ENCODE measurements at places on chromosomes 1 and 21. TPM values are rescaled to one million over a fixed set of nuclear protein-coding genes. Genes with fewer than 3 reads are reported as not detected.

DNA sequence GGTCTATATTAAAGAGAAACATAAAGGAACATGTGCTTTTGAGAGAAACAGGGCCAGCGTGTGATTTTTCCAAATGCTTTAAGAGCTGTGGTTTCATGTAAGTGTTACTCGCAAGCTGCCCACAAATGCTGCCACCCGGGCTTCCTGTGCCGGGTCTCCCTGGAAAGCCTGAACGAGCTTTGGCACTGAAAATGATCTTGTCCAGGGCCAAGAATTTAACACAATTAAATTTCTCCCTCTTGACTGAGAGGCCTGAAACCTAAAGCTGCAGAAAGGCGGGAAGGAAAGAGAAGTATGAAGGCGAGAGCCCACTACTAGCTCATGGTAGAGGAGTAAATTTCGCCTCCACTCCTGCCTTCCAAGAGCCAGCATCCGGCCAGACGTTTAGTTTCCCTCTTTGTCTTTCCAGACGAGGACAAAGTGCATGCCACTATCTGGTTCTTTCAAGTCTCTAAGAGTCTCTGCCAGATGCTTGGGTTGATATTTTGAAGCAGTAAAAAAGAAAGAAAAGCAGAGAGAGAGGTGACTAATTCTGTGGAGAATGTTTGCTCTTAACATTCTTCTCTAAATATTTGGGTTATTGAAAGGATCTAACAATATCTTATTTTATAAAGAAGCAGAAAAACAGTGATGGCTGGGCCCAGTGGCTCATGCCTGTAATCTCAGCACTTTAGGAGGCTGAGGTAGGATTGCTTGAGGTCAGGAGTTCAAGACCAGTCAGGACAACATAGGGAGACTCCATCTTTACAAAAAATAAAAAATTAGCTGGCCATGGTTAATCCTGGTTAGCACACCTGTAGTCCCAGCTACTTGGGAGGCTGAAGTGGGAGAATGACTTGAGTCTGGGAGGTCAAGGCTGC is 100.0 kb upstream of the HNRNPU start:
- H3K36me3 ChIP-seq, result no peaks in the 10 kb centered on the region
- H3K4me1 ChIP-seq, result no peaks in the 10 kb centered on the region
- no peak for DNase-seq
- H3K27me3 ChIP-seq, result no peaks in the 10 kb centered on the region
- H3K4me3 ChIP-seq, result no peak overlapping the region
- peak overlapping the region; percentile 31 for H3K27ac ChIP-seq

- no peaks in the 10 kb centered on the region for H3K27me3 ChIP-seq
- H3K36me3 ChIP-seq, result no peaks in the 10 kb centered on the region
- H3K4me1 ChIP-seq, result no peaks in the 10 kb centered on the region
- peak; percentile 63 for DNase-seq
- peak overlapping the region; percentile 64 for H3K27ac ChIP-seq
- no peak overlapping the region for H3K4me3 ChIP-seq
Observed at GRCh38 chr1:85460555-85461088, 4.3 kb downstream of the DDAH1 start.

- no peak for DNase-seq
- no peaks in the 10 kb centered on the region for H3K36me3 ChIP-seq
- H3K27me3 ChIP-seq, result no peaks in the 10 kb centered on the region
- no peaks in the 10 kb centered on the region for H3K4me1 ChIP-seq
- no peak overlapping the region for H3K27ac ChIP-seq
Observed at GRCh38 chr1:209109001-209109785, 474.3 kb upstream of the CAMK1G start.

DNA sequence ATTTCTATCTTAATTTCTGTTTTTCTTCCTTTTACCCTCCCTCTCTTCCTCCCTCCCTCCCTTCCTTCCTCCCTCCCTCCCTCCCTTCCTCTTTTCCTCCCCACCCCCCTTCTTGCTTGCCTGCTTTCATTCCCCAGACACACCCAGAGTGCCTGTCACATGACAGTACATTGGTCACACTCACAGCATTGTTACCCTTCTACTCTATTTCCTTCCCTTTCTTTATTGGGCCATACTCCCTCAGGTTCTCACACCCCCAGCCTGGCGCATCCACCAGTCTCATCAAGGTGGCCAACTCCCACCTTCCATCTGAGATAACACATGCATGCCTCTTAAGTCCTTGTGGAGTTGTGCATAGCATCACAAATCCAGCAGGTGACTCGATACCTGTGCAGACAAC is 10.9 kb downstream of the TMPRSS3 start:
- no peak overlapping the region for H3K4me3 ChIP-seq
- no peaks in the 10 kb centered on the region for H3K27me3 ChIP-seq
- peak; percentile 78 for DNase-seq
- H3K4me1 ChIP-seq, result no peaks in the 10 kb centered on the region
- peak overlapping the region; percentile 77 for H3K27ac ChIP-seq

DNA sequence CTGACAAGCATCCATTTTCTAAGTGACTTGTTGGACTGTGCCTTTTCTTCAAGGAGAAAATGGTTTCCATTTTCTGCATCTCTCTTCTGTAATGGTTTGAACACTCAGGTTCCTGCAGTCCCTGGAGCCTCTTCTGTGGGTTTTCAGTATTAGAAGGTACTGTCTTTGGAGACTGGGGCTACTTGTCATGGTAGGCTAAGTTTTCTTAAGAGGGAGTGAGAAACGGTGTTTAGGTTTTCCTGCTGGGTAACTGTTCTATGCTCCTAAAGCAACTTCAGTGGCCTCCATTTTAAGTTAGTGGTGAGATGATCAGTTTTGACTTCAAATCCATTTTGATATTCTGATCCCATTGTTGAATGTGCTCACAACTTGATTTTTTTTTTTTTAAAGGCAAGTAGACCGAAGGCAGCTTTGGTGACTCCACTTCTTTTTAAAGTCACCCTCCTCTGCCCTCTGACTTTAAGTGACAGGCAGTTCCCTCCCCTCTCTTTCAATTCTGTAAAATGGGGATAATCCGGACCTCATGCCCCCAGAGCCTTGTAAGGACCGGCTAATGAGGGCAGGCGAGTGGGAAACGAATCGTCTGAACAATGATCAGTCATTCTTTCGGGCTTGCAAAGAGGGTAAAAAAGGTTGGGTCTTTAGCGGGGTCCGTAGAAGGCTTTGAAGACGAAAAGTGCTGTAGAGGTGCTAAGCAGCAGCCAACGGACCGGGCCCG is 1.0 kb upstream of the ARID1A start:
- peaks cover 44% of the 10 kb centered on the region for H3K4me1 ChIP-seq
- peak overlapping the region; percentile 98 for H3K4me3 ChIP-seq
- H3K36me3 ChIP-seq, result no peaks in the 10 kb centered on the region
- peak overlapping the region; percentile 97 for H3K27ac ChIP-seq
- no peaks in the 10 kb centered on the region for H3K27me3 ChIP-seq
- no peak for DNase-seq

- H3K27ac ChIP-seq, result peak overlapping the region; percentile 95
- no peaks in the 10 kb centered on the region for H3K27me3 ChIP-seq
- H3K4me1 ChIP-seq, result peaks cover 6% of the 10 kb centered on the region
Observed at GRCh38 chr1:66931590-66931989, 6.8 kb downstream of the MIER1 start.

GRCh38 chr1:61581251-61581650 is 143.7 kb downstream of the TM2D1 start:
- no peak overlapping the region for H3K4me3 ChIP-seq
- no peak for DNase-seq
- H3K27me3 ChIP-seq, result no peaks in the 10 kb centered on the region
- no peaks in the 10 kb centered on the region for H3K4me1 ChIP-seq
- H3K36me3 ChIP-seq, result no peaks in the 10 kb centered on the region
- no peak overlapping the region for H3K27ac ChIP-seq

DNA sequence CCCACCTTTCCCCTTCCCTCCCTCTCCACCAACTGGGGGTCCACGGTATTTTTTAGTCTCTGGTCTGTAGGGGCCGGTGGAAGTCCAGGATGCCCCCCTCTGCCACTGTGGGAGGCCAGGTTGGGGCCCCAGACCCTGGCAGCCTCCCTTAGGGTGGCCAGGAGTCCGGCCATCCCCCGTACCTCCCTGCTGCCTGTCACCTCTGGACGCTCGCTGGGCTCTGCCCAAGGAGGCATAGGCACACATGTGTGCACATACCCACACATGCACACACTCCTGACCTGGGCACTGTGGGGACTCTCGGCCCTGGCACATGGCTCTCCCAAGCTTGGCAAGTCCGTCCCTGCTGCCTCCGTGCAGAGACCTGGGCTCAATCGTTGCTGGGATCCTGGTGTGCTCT is 53.0 kb downstream of the DISP3 start:
- no peaks in the 10 kb centered on the region for H3K36me3 ChIP-seq
- no peaks in the 10 kb centered on the region for H3K27me3 ChIP-seq
- H3K4me3 ChIP-seq, result no peak overlapping the region
- no peak for DNase-seq

- H3K4me3 ChIP-seq, result no peak overlapping the region
- H3K27me3 ChIP-seq, result no peaks in the 10 kb centered on the region
- no peaks in the 10 kb centered on the region for H3K36me3 ChIP-seq
- no peaks in the 10 kb centered on the region for H3K4me1 ChIP-seq
Observed at GRCh38 chr1:238060061-238060460, 169.3 kb upstream of the ZP4 start.

- H3K4me1 ChIP-seq, result peaks cover 19% of the 10 kb centered on the region
- DNase-seq, result peak; percentile 80
- H3K27me3 ChIP-seq, result no peaks in the 10 kb centered on the region
- H3K36me3 ChIP-seq, result peaks cover 16% of the 10 kb centered on the region
- peak within 1 kb of the TSS; percentile 94 for H3K27ac ChIP-seq
Observed at GRCh38 chr1:226738995-226739695, at the start of gene ITPKB. Gene ITPKB (minus strand): TSS chr1:226739282. CDS start chr1:226737458, 1,824 bp downstream.

GRCh38 chr1:53123453-53124140 is 18.8 kb downstream of the SLC1A7 start:
- no peak for DNase-seq
- no peak overlapping the region for H3K4me3 ChIP-seq
- H3K27me3 ChIP-seq, result no peaks in the 10 kb centered on the region
- H3K4me1 ChIP-seq, result no peaks in the 10 kb centered on the region
- no peaks in the 10 kb centered on the region for H3K36me3 ChIP-seq
- peak overlapping the region; percentile 31 for H3K27ac ChIP-seq

DNA sequence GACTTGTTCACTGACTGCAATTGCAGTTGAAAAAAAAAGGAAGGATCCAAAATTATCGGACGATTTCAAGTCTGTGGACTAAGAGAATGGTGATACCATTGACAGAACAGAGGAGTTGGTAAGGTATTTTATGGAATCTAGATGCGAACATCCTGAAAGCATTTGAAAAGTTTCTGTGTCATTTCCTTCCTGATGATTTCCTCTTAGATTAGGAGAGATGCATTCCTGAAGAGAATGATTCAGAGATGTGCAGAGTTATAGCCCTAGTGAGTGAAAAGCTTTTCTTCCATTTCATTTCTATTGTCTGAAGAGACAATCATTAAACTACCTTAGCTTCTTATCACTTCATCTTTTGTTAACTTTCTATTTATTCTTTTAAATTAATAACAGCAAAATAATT is 200.0 kb downstream of the KCNK2 start:
- H3K4me1 ChIP-seq, result no peaks in the 10 kb centered on the region
- H3K4me3 ChIP-seq, result no peak overlapping the region
- no peak overlapping the region for H3K27ac ChIP-seq
- H3K36me3 ChIP-seq, result no peaks in the 10 kb centered on the region
- no peak for DNase-seq
- H3K27me3 ChIP-seq, result no peaks in the 10 kb centered on the region

DNA sequence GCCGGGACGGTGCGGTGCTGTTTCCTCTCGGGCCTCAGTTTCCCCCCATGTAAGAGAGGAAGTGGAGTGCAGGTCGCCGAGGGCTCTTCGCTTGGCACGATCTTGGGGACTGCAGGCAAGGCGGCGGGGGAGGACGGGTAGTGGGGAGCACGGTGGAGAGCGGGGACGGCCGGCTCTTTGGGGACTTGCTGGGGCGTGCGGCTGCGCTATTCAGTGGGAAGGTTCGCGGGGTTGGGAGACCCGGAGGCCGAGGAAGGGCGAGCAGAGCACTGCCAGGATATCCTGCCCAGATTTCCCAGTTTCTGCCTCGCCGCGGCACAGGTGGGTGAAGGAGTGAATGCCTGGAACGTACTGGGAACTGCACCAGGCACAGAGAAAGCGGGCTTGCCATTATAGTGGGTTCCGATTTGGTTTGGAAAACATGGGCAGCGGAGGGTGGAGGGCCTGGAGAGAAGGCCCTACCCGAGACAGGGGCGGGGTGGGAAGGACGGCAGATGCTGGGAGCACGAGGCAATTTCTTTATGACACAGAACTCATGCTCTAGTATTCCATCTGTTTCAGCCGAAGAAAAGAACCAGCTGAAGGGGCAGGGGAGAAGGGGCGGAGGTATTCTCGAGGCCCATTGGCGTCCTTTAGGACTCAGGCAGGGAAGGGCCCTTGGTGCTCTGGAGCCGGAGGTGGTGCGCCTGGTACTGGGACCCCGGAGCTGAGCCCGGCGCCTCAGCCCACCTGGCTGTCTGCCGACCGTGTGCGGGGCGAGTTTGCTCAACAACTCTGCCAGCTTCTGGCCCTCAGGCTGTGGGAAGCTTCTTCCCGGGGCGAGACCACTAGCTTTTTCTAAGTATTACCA is 960 bp downstream of the PCSK9 start:
- H3K4me3 ChIP-seq, result no peak overlapping the region
- H3K36me3 ChIP-seq, result no peaks in the 10 kb centered on the region
- no peaks in the 10 kb centered on the region for H3K27me3 ChIP-seq
- no peak for DNase-seq
- H3K4me1 ChIP-seq, result no peaks in the 10 kb centered on the region
- H3K27ac ChIP-seq, result no peak overlapping the region

DNA sequence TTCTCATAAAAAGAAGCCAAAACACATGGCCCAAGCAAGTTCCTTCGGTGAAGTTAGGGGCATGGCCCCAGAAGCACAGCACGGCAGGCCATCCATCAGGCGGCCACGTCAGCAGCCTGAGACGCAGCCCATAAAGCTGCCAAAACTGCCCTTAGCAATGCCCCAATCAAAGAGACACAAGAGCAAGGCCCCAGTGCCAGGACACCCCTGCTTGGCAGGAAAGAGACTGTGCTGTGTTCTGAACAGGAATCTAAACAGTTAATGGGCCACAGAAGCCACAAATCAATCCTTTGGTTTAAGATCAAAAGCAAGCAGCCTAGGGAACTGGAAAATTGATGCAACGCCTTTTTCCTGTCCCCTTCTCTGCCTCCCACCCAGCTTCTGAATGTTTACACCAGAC is 497.0 kb upstream of the USP24 start:
- no peak for DNase-seq
- no peak overlapping the region for H3K4me3 ChIP-seq

DNA sequence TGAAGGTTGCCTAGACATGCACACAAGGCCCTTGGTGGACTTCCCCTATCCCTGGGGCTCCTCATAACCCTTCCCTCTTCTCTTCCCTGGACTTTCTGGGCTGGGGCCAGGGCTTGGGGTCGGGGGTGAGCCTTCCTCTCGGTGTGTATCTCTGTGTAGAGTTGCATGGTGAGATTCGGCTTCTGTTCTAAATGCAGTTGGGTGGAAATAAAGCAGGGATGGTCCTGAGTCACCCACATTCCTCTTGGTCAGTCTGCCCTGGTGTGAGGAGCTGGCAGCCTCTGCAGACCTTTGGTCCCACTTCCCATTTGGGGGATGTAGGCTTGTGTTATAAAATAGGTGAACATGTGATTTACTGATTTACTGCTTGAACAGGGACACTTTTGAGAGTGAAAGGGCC is 38.0 kb downstream of the ADARB1 start:
- H3K27ac ChIP-seq, result no peak overlapping the region
- H3K4me3 ChIP-seq, result no peak overlapping the region
- no peaks in the 10 kb centered on the region for H3K27me3 ChIP-seq
- no peaks in the 10 kb centered on the region for H3K4me1 ChIP-seq

NCAM2 gene
- total RNA-seq, result 5.8 TPM

CNIH3 gene
- not detected for total RNA-seq

OLFM3 gene
- total RNA-seq, result 0.47 TPM

RAP1GAP gene
- 52.1 TPM for total RNA-seq

TMEM82 gene
- total RNA-seq, result 29.5 TPM

IL24 gene
- total RNA-seq, result not detected

EDARADD gene
- not detected for total RNA-seq

DENND2D gene
- 71.3 TPM for total RNA-seq

IFNLR1 gene
- 35.0 TPM for total RNA-seq

AMY1A gene
- not detected for total RNA-seq

All from Peyer's patch (tissue), 4 donors.